ENCODE measurements at places on chromosomes 2 and 18. TPM values are rescaled to one million over a fixed set of nuclear protein-coding genes. Genes with fewer than 3 reads are reported as not detected.
A peak's percentile ranks its signal among the peaks of the same experiment; 100 is the strongest.

DNA sequence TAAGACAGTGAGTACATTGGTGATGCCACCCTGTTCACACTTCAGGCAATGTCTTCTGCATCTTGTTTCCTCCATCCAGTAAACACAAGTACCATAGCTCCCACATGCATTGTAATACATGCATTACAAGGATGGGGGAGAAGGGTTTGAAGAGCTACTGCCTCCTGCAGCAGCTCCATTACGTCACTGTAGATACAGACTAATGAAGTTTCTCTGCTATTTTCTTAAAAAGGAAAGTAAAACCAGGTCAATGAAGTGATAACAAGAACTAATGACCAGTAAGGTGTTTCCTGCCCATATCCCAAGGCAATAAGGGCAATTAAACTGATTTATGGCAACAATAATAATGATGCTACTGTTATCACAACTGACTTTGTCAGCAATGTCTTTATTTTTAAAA is 18.2 kb upstream of the BBS5 start:
- no peak for DNase-seq

GRCh38 chr2:178914259-178914849 is 107.1 kb upstream of the TTN start:
- peak; percentile 71 for DNase-seq

DNA sequence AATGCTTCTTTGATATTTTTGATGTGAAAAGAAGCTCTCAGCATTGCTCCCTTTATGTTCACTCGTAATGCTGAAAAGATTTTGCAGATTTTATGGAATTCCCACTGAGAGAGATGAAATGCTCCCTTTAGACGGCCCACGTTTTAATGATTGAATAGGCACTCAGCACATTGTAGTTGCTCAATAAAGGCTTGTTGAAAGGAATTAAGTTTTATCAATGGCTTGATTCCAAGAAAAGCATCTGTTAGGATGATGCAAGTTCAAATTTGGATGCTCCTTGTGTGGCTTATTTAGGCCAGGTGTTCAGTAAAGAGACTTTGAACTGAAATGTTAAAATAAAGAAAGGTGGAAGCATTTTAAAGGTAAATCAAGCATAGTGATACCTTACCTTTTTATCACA is 725.1 kb downstream of the EPHA4 start:
- DNase-seq, result no peak

DNA sequence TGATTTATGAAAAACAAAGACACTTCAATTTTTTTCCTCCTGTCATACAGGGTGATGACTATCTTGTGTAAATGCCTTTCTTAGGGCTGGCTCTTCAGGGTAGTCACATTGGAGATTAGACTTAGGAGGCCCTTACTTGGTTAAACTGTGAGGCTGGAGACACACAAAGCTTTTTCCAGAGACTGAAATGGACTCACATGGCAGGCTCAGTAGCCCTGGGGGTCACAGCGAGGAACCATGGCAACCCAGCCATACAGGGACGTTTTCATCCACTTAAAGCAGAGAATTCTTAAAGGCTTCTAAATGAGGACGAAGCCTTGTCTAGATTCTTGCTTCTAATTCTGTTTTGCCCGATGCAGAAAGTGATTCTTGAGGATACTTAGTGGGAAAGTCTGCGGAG is 57.3 kb upstream of the ZDBF2 start:
- no peak for DNase-seq

- DNase-seq, result no peak
Observed at GRCh38 chr2:161085149-161085548, 75.1 kb upstream of the TANK start.

DNA sequence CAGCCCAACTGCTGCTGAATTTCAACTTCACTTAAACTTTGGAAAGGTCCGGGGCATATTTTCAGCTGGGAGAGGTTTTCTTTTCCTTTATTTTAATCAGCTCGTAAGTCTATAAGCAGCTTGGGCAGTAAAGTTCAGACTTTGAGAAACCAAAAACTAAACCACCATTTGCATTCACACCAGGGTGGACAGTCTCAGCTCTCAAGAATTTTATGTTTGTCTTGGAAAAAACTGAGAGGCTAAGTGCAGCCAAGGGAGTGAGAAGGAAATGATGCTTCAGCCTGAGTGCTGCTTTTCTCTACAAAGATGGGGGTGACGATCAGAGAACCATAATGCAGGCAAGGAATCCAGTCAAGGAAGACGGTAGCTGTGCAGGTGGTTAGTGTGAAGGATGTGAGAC is 30.2 kb downstream of the MCFD2 start:
- DNase-seq, result no peak

- no peak for DNase-seq
Observed at GRCh38 chr2:174634130-174635014, 36.8 kb upstream of the WIPF1 start.

DNA sequence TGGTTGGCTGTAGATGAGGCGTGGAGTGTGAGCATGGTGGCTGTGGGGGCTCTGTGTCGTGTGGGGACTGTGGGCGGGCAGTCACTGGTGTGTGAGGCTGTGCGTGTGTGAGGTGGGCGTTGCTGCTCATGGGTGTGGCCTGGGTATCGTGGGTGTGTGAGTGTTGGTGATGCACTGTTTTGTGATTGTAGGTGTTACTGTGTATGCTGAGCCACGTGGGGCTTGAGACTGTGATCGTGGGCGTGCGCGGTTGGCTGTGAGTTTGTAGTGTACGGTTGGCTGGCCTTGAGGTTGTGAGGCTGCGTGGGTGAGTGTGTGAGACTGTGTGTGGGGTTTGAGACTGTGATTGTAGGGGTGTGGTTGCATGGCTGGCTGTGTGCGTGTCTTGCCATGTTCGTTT is 8.5 kb downstream of the INHBB start:
- no peak for DNase-seq

- no peak for DNase-seq
Observed at GRCh38 chr2:158315803-158316414, 140.6 kb downstream of the CCDC148 start.

- no peak for DNase-seq
Observed at GRCh38 chr2:29983308-29983707, 61.9 kb upstream of the ALK start.

DNA sequence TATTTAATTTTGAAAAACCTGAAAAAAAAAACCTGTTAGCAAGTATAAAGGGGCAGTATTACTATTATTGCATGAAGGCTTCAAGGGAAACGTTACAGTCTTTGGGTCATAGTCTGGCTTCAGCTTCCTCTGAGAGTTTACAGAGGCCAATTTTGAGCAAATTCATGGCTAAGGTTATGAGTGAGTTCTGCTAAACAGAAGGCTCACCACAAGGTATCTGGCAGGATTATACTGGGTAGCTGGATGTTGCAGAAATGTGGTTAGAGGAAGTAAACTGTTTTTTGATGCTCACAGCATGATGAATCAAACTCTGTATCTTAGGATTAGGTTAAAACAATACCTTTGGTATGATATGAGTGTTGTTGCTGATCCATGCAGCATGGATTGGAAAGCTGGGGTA is 9.3 kb downstream of the MRPL19 start:
- DNase-seq, result no peak

DNA sequence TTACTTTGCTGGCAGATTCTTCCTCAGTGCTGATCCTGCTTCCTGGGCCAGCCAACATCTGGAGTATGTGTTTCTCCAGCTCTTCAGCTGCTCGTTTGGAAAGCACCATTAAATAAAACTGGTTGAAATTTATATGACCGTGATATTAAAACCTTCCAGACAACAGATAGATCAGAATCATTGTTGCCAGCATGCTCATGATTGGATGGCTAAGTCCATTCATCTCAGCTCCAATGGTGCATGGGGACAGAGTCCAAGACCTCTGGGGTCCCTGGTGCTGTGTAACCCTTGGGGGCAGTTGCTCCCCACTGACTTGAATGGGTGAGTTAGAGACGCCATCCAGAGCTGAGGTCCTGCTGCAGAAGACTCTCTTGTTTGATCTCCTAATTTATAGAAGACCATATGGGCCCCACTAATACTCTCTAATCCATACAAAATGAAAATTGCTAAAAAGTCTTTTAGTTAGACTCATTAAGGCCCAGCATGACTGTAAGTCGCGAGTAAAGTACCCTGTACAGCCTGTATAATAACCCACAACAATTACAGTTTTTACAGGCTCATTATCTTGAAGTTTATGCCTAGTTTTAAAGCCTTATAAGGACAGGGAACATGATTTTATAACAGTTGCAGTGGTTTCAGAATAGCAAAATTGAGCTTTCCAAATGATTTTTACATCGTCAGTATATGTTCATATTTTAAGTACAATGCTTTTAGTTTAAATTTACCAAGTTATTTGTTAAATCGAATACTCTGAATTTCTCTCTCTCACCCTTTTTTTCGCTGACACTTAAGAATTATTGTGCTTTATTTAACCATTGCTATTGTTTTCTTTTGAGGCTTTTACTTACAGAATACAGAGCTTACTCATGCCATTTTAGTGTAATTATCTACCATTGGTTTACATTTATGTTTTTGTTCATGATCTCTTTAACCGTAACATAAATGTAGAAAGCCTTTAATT is 60.0 kb downstream of the CABLES1 start:
- no peak for DNase-seq

Gene SCTR
- total RNA-seq, result not detected

Gene SCN2A
- total RNA-seq, result 1.8 TPM

Gene DUSP19
- 2.8 TPM for total RNA-seq

Gene TYMS
- 0.65 TPM for total RNA-seq

Gene TMEM198
- 2.5 TPM for total RNA-seq

Gene CFAP221
- total RNA-seq, result 1.2 TPM

Gene LINC00305
- total RNA-seq, result not detected

Gene COL4A4
- 0.38 TPM for total RNA-seq

Gene CPS1
- 3.0 TPM for total RNA-seq

Gene PGAP1
- total RNA-seq, result 8.1 TPM
